GM13977 (cell line): ENCODE measurements at places on chromosomes 5 and 9.
A peak's percentile ranks its signal among the peaks of the same experiment; 100 is the strongest.

GRCh38 chr5:27911216-27911615, 872.8 kb upstream of the CDH9 start:
- no peak for DNase-seq

DNA sequence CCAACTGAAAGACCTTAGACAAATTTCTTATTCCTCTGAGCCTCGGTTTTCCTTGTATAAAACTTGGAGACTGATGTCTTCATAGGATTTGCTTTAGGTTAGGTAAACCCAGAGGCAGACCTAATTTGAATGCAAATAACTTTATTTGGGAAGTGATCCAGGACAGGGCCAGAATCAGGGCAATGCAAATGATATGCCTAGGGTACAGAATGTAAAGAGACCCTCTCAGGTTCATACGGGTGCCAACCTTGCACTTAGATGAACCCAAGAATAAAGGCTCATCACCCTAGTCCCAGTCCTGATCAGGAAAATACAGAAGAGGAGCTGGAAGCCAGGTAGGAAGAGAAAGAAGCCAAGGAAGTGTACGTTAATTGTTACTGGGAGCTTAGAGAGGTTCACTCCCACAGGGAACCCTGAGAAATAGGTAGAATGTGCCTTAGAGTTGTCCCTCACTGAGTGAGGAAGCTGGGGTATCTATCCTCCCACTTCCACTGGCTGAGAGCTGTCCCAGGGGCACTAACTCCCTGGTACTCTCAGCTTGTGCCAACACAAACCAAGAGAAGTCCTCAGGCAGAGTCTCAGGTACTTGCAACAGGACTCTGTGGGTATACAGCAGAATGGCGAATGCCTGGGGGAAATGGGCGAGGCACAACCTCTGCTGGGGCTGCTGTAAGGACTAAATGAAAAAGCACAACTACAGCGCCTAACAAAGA, 3.1 kb upstream of the HK3 start:
- DNase-seq, result no peak

- no peak for DNase-seq
Measured at GRCh38 chr5:65895891-65896290, 30.5 kb upstream of the ERBIN start.

DNA sequence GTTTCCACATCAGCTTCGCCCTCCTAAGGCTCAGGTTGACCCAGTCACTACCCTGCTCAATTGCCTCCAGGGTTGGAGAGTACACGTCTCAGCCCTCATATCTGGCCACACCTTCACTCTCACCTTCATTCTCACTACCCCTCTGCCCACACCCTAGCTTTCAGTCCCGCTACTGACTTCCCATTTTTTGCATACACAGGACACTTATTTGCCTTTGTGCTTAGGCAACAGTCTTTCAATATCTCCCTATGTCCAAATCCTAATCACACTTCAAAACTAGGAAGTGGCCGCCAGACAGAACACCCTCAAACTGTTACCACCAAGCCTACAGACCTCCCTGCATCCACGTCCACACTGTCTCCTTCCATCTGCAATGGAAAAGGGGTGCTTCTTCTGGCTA, 10.9 kb downstream of the MCTP1 start:
- no peak for DNase-seq

DNA sequence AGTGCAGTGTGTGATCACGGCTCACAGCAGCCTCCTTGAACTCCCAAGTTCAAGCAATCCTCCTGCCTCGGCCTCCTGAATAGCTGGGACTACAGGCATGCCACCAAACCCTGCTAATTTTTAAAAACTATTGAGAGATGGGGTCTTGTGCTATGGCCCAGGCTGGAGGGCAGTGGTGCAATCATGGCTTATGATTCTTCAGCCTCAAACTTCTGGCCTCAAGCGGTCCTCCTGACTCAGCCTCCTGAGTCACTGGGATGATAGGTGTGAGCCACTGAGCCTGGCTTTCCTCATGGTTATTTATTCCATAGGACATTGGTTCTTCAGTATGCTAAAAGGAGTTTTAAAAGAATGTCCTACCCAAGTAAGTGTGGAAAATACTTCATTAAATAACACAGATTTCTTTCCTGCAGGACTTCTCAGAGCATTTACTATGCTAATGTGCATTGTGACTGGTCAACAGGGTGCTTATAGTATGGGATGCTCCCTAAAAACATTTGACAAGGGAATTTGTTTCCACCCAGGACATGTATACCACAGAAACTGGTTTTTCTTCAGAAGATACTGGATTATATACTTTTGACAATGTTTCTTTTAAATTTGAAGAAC, 11.2 kb upstream of the NCS1 start:
- DNase-seq, result no peak

DNA sequence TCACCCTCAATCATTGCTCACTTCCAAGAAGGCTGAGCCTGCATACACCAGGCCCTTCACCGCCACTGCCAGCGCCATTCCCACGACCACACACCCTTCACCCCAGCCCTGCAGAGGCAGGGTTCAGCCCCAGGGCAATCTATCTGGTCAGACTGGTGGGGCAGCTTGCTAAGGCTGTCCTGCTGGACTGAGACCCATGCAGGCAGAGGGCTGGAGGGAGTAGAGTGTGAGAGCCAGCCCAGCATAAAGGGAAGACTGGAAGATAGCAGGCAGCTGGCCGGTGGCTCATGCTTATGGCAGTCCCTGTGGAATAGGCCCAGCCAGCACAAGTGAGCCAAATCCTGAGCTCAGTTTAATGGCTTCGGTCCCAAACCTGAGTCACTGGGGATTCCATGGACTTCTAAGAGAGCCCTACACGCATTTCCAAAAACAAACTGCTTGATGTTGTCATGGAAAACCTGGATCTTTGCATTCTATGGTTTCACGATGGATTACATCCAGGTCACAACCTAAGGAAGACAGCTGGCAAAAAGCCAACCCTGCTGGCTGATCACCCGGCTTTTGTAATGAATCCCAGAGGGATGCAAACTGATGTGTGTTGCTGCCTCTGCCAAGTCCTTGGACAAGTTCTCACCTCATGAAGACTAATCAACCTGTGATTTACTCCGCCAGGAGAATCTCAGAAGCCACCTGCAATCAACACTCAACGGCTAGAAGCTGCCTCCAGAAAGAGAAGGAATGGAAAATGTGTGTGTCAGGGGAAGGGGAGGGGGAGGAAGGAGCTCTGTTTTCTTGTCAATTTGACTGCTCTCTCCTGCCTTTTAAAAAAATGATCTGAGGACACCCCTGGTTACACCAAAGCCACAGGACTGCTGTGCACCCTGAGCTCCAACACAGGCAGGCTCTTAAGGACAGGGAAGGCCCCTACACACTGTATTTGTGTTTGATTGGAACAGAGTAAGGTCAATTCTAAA, 143.6 kb downstream of the LHFPL2 start:
- no peak for DNase-seq

- DNase-seq, result no peak
Measured at GRCh38 chr9:91359734-91360470, 1.8 kb downstream of the AUH start.

- DNase-seq, result no peak
Measured at GRCh38 chr5:127723571-127723970, 20.4 kb downstream of the CCDC192 start.

DNA sequence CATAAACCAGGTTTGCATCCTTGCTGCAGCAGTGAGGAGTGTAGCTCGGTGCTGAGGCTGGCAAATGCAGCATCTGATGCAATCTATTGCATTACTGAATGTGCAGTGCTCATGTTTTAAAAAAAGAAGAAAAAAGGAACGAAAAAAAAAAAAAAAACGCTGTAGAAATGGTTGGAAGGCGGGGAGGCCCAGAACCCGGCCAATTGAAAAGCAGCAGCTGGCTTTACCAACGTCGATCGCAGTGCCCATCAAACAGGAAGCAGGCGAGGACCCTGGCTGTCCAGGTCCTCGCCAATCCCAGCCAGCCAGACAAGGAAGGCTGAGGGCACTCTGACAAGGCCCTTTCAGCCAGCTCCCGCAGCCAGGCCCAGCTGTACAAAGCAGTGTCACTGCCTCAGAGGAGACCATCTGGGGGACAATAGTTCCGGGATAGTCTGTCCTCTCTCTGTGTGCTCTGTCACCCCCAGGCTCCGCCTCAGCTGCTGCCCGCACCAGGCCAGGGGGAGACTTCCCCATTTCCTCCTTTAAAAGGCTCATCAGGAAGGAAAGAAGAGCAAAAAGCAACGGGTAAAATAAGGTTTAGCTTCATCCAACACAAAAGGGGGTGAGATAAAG, 21.8 kb upstream of the CPEB4 start:
- DNase-seq, result no peak

- no peak for DNase-seq
Measured at GRCh38 chr9:88183798-88184495, 45.7 kb upstream of the SPATA31C2 start.

DNA sequence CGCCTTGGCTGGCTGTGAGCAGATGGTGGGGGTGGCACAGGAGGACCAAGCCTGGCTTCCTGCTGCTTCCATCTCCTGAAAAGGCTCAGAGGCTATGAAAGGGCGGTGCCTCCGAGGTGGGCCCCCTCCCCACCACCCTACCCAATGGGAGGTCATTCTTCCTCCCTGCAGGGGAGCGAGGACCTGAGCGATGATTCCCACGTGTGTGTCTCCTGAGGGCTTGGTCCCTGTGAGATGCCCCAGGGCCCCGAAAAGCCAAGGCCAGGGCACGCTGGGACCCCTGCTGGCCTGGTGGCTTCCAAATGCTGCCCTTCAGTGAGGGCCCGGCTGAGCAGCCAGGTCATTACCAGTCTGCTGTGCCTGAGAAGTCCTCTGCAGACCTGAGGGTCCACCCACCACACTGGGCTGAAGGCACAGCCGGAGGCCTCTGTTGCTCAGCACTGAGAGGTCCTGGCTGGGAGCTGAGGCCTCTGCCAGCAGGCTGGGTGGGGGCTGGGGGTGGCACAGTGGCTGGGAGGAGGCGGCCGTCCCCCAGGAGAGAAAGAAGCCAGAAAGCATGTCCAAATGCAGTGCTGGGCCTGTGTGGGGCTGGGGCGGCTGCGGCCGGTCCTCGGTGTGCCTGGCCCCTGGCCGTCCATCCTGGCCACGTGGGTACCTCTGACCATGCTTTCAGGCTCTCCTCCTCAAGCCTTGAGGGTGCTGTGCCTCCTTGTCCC, 14.0 kb upstream of the SLC6A19 start:
- DNase-seq, result no peak

GRCh38 chr5:132313961-132314432, 19.8 kb downstream of the SLC22A4 start:
- no peak for DNase-seq

- no peak for DNase-seq
Measured at GRCh38 chr5:137666461-137666850, 69.4 kb downstream of the KLHL3 start.

DNA sequence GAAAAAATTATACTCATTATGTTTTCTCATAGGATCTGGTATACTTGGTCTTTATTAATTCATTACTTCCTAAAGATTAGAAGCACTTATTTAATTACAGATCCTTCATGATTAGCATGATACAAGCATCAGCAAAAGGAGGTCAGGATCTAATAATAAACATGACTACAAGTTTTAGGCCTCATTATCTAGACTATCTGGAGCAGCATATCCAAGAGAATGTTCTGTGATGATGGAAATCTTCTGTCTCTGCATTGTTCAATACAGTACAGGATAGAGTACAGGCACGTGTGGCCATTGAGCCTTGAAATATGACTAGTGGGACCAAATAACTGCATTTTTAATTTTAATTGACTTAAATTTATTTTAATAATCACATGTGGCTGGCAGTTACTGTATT, 21.2 kb downstream of the SETX start:
- no peak for DNase-seq

GRCh38 chr9:76353280-76353679, 40.9 kb downstream of the RFK start:
- no peak for DNase-seq

GRCh38 chr5:140011297-140011802, 31.7 kb downstream of the NRG2 start:
- DNase-seq, result peak; percentile 51

DNA sequence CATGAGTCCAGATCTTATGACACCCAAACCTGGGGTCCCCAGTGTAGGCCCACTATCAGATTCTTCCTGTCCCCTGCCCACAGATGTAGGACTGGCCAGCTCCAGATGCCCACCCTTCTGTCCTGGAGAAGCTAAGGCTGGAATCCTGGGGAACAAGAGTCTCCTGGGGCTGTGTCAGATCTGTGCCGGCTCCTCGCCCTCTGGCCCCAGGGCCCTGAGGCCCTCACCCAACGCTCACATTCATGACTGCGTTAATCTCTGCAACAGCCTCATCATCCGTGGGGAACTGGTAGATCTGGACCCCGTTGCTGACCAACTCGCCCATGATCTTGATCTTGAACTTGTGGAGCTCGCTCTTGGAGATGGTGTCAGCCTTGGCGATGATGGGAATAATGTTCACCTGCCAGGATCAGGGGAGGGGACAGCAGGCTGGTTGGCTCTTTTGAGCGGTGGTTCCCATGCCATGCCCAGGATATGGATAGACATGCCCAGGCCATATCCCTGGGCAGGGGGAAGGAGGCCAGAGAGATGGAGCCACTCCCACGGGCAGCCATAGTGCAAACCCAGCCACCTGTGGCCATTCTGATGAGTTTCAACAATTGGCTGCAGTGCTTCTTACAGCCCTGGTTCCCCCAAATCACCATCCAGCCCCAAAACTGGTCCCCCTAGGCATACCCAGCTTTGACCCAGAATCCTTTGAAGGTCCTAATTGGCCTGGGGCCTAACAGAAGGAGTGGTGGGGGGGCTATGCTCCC, 14.6 kb downstream of the SEPTIN8 start:
- no peak for DNase-seq

GRCh38 chr9:20692554-20692953, 8.5 kb downstream of the FOCAD start:
- DNase-seq, result no peak

DNA sequence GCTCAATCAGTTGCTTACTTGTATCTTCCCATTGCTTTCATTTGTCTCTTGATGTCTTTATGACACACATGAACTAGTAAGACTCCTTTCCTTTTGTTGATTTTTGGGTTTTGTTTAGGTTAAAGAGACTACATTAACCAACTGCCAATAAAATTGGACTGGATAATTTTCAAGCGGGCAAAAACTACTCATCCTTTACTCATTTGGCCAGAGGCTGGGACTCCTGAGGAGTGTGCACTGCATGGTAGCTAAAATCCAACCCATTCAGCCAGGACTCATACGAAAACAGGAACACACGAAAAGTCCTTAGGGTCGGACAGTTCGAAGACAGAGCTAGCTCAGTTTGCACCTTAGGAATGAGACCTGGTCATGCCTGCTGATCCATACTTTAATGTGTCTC, 6.0 kb downstream of the SLC46A2 start:
- no peak for DNase-seq
